CD4-positive, alpha-beta T cell treated with Interleukin-12 subunit alpha and Interleukin-12 subunit beta, for 1 hour (primary cell): ENCODE measurements at places on chromosomes 2 and 18.

GRCh38 chr2:58475756-58476155 is 234.6 kb upstream of the FANCL start:
- no peak for DNase-seq

- DNase-seq = no peak
Measured at GRCh38 chr2:240255811-240256703, 115.6 kb upstream of the OTOS start.

GRCh38 chr2:174717916-174718315 is 46.4 kb downstream of the CHRNA1 start:
- no peak for DNase-seq

GRCh38 chr2:45889053-45889452 is 237.6 kb downstream of the PRKCE start:
- peak; percentile 27 for DNase-seq

DNA sequence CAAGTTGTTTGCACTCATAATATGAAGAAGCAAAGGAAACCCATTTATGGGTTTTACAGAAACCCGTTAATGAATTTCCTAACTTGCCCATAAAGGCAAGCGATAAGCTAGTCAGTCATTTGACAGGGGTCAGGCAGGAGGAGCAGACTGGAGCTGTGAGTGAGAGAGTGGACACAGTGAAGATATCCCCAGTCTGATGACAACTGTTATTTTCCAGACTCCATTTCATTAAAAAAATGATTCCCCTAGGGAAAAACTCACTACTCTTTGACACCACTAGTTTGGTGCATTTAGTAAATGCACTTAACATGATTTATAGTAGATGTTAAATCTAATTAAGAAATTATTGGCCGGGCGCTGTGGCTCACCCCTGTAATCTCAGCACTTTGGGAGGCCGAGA is 80.8 kb downstream of the TGIF1 start:
- no peak for DNase-seq

GRCh38 chr2:45397292-45397691 is 213.8 kb downstream of the SRBD1 start:
- no peak for DNase-seq

DNA sequence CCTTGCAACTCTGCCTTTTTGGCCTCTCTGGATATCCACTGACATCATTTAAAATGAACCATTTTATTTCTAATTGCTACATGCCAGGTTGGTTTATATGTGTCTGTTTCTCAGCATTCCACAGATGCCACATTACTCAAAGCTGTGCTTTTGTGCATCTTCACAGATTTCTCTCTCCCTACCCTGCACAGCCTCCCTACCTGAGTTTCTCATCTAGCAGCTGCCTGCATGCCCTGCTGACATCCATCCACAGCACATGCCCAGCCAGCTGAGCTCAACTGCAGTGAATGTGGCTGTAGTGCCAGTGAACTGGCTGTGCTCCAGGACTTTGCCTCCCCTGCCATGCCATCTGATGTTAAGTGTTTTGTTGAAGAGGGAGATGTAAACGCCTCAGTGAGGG is 44.5 kb downstream of the PKP4 start:
- no peak for DNase-seq

DNA sequence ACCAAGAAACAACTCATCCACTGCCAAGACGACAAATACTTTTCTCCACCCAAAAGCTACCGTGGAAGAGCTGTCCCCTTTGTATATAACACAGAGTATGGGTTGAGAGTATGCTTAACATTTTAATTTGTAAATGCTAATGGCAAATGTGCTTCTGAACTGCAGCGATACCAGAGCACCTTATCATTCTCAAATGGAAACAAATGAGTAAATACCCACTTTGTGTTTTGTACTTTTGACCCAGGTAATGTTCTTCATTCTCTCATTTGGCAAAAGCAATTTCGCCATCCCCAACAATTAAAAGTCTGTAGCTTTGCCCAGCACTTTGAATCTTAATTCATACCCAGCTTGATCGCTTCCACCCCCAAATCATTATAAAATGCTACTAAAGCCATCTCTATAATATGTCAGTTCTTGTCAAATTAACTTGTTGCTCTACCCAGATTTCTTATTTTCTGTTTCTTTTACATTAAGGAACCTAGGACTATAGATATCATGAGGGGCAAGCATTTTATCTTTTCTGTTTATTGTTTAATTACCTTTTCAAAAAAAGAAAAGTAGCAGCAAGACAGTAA is 6.2 kb upstream of the POU3F3 start:
- no peak for DNase-seq

GRCh38 chr2:227860221-227860641 is 11.2 kb upstream of the DAW1 start:
- no peak for DNase-seq

DNA sequence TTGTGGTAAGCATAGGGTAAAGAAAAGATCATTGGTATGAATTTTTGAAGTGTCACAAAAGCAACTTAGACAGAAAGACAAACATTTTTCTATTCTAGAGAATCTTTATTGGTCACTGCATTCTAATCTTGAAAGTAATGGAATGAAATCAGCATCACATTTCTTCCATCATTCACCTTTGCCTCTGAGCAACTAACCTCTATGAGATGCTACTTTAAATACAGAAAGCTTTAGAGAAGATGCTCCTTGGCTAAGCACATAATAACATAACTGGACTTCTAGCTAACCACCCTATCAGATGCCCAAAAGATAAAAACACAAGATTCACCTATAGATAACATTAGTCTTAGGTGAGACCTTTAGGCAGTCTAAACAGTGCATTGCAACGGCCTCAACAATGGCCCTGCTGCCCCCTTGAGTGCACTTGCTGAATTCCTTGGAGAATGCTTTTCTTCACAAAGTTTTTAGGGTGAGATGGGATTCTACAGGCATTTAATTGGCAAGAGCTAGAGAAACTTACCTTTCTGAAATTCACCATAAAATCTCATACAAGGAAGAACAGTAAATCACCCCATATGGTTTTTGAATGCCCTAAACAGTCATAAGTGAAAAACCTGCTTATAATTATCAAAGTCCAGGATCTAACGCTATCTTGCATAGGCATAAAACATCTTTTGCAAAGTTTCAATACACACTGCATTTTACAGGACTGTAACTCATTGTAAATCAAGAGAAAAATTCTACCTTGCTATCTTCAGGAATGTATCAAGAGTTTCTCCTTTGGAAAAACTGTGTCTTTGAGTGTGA is 791.3 kb upstream of the CHAC2 start:
- no peak for DNase-seq

GRCh38 chr2:119223521-119224390 is at the start of gene STEAP3:
STEAP3 (plus strand) TSS chr2:119223834; CDS start chr2:119231013, 7,179 bp downstream.
- DNase-seq = no peak

GRCh38 chr2:201807452-201807999 is 1.2 kb downstream of the CDK15 start:
- DNase-seq = no peak

GRCh38 chr18:5943514-5943913 is 48.2 kb upstream of the TMEM200C start:
- no peak for DNase-seq

- no peak for DNase-seq
Measured at GRCh38 chr18:44826418-44827259, 146.0 kb downstream of the SETBP1 start.

DNA sequence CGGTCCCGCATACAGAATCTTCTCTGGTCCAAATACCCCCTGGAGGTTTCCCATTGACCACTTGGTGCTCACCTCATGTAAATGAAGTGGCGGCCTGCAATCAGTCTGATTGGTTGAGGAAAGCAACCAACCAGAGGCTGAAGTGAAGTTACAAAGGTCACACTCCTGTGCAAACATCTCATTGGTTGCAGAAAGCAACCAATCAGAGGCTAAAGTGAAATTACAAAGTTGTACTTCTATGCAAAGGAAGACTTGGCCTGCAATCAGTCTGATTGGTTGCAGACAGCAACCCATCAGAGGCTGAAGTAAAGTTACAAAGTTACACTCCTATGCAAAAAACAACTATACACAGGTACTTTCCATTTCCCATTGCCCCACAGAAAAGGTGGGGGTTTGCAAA is 2.5 kb upstream of the SP100 start:
- no peak for DNase-seq

DNA sequence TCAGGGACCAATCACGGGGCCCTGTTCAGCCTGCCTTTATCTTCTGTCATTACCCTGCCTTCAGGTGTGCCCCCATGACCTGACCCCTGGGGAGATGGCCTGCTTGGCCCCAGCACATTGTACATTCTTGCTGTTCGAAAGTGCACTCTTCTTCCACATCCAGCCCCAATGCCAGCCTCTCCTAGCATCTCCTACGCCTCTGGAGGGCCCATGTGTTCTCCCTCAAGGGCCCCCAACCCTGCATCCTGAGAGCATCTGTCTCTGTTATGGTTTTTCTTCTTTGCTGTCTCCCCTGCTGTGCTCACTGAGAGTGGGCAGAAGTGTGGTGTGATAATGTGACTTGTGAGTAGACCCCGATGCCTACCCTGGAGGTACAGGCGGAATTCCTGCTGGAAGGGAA is 41.5 kb upstream of the OTOS start:
- no peak for DNase-seq

DNA sequence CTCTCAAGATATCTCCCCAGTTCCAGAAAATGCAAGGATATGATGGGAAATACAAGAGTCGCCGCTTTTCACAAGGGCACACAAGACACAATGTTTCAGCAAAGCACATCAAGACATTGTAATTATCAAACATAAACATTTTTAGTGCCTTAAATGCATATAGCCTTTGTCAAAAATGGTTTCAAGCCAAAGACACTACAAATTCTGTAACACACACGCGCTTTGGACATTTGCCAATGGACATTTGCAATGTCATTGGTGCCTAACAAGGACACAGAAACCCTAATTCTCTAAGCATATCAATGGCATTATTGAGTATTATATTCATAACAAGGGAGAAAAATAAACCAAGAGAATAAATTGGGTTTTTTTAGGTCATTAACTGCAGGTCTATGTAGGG is 16.1 kb downstream of the ADD2 start:
- DNase-seq = no peak

- peak; percentile 79 for DNase-seq
Measured at GRCh38 chr2:237744613-237745249, 53.8 kb upstream of the RBM44 start.
